ENCODE measurements at places on chromosomes 1 and 21. TPM values are rescaled to one million over a fixed set of nuclear protein-coding genes. Genes with fewer than 3 reads are reported as not detected.

The CD84 gene
- 0.23 TPM for polyA plus RNA-seq

The CD101 gene
- polyA plus RNA-seq, result 1.4 TPM

The GREM2 gene
- polyA plus RNA-seq, result 5.6 TPM

The FALEC gene
- polyA plus RNA-seq, result not detected

The HHAT gene
- 0.93 TPM for polyA plus RNA-seq

The CDC7 gene
- 3.1 TPM for polyA plus RNA-seq

The TTC39A gene
- 59.3 TPM for polyA plus RNA-seq
